Body of pancreas (tissue), 4 donors: ENCODE measurements at places on chromosomes 12 and 14. TPM values are rescaled to one million over a fixed set of nuclear protein-coding genes. Genes with fewer than 3 reads are reported as not detected.
A peak's percentile ranks its signal among the peaks of the same experiment; 100 is the strongest.

- H3K27me3 ChIP-seq = no peaks in the 10 kb centered on the region
- H3K27ac ChIP-seq = peak overlapping the region; percentile 45
- peak; percentile 73 for DNase-seq
Observed at GRCh38 chr14:29805415-29806123, 122.1 kb downstream of the PRKD1 start.

GRCh38 chr12:122983789-122984515 lies 3.5 kb downstream of the ARL6IP4 start:
- no peaks in the 10 kb centered on the region for H3K27me3 ChIP-seq
- DNase-seq = no peak
- peaks cover 58% of the 10 kb centered on the region for H3K4me1 ChIP-seq
- H3K4me3 ChIP-seq = no peak overlapping the region
- H3K36me3 ChIP-seq = no peaks in the 10 kb centered on the region

GRCh38 chr12:3913278-3913677 lies 40.1 kb upstream of the PARP11 start:
- no peak overlapping the region for H3K27ac ChIP-seq
- no peaks in the 10 kb centered on the region for H3K36me3 ChIP-seq
- no peak for DNase-seq
- no peaks in the 10 kb centered on the region for H3K4me1 ChIP-seq
- H3K4me3 ChIP-seq = no peak overlapping the region
- H3K27me3 ChIP-seq = no peaks in the 10 kb centered on the region

DNA sequence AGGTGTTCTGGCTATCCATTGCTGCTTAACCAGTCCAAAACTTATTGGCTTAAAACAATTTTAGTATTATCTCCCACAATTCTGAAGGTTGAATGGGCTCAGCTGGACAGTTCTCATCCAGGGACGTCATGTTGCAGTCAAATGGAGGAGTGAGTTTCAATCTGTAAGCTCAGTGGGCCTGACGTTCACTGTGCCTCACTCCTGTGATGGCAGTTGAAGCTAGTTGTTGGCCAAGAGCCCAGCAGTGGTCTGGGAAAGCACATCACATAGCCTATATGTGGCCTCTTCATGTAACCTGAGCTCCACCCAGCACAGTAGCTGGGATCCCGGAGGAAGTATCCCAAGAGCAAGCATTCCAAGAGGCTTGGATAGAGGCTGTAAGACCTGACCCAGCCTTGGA lies 40.6 kb upstream of the CDKN3 start:
- H3K4me1 ChIP-seq = peaks cover 7% of the 10 kb centered on the region
- H3K4me3 ChIP-seq = no peak overlapping the region
- H3K27me3 ChIP-seq = no peaks in the 10 kb centered on the region
- H3K36me3 ChIP-seq = no peaks in the 10 kb centered on the region

FGF23 gene
- not detected for total RNA-seq
